ENCODE measurements at places on chromosomes 2 and 18.

DNA sequence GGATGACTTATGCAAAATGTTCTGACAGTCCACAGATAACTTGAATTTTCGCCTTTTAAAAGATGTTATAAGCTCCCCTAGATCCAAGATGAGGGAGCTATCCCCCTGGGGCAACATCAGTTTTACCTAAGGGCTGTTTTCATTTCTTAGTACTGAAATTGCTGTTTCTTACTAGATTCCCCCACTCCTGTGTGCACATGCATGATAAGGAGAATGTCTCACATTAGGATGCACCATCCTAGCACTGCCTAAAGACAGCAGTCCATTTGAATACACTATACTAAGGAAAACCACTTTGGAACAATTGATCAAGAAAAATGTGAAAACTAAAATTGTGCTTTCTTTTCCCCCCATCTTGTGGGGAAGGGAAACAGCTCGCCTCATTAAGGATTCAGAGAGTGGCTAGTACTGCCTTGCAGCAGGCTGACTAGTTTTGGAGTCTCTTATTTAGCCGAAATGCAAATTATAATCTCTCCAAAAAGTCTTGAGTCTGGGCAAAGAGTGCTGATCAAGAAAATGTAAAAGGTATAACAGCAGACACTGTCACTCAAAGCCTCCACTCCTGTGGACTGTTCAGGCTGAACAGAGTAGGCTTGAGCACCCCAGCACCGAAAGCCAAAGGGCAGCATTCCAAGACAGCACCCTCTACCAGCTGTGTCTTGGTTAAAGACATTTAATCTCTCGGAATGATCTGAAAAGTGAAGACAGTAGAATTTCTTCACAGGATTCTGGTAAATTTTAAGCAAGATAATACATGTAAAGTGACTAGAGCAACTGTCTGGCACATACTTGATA lies 65.0 kb downstream of the ZNF385B start:
- no peak for DNase-seq

DNA sequence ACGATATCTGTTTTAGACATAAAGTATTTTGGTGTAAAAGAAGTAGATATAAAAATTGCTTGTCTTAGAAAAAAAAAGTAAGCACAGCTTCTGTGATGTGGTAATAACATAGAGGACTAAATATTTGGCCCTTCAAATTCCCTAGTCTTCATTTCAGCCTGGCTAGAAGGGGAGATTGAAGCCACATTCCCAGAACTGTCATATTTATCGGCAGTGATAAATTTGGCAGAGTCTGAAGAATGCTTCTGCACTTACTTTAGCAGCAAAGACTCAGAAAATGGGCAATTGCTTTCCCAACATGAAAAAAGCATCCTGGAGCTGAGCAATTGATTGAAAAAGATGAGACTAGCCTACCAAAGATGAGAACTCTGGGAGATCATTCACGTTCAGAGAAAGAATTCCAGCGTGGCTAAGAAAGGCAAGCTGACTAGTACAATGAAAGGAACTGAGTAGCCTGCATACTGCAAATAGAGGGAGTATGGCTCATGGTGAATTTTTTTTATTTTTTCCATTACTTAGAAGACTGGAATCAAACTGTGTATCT lies 278.7 kb upstream of the KLHL29 start:
- DNase-seq: no peak

GRCh38 chr2:241542278-241542605 lies 16.3 kb upstream of the BOK start:
- DNase-seq: no peak

GRCh38 chr2:46610021-46610420 lies 130.7 kb downstream of the TMEM247 start:
- DNase-seq: no peak

Measured in naive thymus-derived CD8-positive, alpha-beta T cell (primary cell).